ENCODE measurements at places on chromosomes 1 and 21.

- DNase-seq: no peak
These were observed 16.6 kb downstream of the CDKN2C start for GRCh38 chr1:50986653-50987052.

DNA sequence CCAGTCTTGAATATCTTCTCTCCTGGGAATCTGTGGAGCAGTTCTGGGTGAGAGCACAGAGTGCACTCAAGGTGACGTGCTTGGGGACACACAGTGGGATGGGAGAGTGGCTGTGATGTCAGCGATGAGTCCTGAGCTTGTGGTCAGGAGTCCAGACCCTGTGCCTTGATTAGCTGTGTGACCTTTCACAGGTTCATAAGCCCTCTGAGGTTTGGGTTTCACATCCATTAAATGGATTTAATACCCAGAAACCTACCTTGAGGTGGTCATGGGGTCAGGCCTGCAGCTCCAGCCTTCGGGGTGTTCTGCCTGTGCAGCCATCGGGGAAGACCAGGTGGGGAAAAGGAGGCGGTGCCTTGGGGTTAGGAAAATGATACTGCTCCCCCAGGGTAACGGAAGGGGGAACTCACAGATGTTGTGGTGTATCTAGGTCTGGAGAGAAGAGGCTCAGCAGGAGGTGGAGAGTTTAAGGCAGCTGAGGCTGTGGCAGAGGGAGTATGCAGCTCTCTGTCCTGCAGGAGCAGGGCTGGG, 38.5 kb upstream of the ETV3 start:
- DNase-seq: no peak

GRCh38 chr1:163426505-163427251, 104.9 kb downstream of the NUF2 start:
- DNase-seq: no peak

- no peak for DNase-seq
These were observed 42.4 kb downstream of the SLC30A1 start for GRCh38 chr1:211536606-211537005.

- peak; percentile 59 for DNase-seq
These were observed 5.6 kb upstream of the S100A7 start for GRCh38 chr1:153465811-153466636.

DNA sequence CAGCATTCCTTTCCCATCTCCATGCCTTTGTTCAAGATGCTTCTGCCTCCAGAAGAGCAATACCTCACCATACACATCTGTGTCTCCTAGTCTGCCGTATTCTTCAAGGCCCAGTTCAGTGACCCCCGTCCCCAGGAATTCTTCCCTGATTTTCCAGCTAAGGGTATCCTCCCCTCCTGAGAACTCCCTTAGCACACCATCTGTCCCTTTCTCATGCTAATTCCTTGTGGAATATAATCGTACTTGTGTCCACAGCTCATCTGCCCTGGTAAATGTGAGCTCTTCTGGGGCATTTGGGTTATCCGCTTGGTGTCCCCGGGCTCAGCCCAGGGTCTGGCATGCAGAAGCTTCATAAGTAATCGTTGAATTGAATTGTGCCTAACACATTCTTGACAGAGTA, 40.9 kb downstream of the BEND5 start:
- DNase-seq: no peak

DNA sequence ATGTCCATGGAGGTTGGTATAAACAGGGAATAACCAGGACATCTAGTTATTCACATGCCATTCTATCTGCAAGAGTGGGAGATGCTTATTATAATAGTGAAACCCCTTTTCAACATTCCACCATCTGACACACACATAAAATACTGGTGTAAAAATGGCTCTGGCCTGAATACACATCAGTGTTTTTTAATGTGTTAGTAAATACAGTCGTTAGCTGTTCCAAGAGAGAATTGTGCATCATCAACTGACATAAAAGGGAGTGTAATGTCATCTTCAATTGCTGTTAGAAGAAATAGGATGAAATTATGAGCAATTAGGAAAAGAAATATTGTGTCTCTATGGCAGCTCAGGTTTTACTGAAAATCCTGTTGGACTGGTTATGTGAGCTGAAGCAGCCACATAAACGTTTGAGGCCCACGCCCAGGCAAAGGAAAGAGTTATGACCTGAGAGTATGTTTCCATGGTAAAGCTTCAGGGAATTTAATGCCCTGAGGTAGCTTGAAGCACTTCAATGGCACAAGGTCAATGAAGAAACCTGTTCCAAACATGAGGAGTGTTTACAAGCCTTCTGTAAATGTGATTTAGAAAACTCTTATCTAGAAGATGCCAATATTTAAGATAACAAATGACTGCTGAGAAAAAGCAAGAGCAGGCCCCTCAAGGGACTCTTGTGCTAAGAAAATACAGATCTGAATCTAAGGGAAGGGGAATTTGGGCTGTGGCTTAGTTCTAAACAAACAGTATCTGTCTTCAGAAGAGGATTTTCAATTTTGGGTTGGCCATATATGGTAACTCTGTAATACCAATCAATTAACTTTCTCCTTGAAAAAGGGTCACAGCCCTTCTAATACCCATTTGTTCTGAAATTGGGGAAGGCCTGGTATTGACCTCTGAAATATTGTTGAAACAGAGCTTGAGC, 384.3 kb downstream of the SEC16B start:
- peak; percentile 69 for DNase-seq

GRCh38 chr21:45354970-45355369, 50.0 kb upstream of the COL18A1 start:
- no peak for DNase-seq

- no peak for DNase-seq
These were observed 43.5 kb downstream of the GBP6 start for GRCh38 chr1:89407360-89407759.

DNA sequence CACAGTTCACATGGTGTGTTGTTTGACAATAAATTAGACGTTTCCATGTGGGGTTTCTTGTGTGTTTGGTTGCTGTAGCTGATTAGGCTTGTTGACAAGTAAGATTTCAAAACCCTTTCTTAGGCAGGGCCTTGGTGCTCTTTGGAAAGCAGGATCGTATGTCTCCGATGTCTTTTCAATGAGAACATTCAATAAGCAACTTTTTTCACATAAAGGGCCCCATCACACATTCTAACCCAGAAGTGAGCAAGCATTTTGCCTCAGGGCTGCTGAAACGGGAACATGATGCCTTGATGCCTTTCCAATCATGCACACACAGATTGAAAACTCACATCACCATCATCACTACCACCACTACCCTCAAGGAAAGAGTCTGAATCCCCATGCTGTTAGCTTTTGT, 33.1 kb downstream of the LPAR3 start:
- no peak for DNase-seq

- no peak for DNase-seq
These were observed 1.9 kb downstream of the UTP25 start for GRCh38 chr1:209829716-209830115.

DNA sequence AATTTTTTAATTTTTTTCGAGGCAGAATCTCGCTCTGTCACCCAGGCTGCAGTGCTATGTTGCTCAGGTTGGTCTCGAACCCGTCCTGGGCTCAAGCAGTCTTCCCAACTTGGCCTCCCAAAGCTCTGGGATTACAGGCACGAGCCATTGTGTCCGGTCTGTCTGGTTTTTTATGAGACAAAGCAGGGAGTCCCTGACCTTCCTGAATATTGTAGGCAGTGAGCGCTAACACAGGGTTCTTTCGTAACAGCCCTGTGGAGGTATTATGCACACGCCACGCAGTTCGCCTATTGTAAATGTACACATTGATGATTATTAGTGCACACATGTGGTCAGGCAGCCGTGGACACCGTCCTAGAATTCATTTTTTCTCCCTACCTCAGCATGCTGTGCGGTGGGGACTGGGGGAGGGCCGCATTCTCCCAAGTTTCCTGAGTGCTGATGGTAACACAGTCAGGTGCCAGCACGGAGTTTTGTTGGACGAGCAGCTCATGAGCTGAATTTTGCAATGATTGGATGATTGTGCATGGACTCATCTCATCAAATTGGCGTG, 19.6 kb downstream of the SPSB1 start:
- no peak for DNase-seq

DNA sequence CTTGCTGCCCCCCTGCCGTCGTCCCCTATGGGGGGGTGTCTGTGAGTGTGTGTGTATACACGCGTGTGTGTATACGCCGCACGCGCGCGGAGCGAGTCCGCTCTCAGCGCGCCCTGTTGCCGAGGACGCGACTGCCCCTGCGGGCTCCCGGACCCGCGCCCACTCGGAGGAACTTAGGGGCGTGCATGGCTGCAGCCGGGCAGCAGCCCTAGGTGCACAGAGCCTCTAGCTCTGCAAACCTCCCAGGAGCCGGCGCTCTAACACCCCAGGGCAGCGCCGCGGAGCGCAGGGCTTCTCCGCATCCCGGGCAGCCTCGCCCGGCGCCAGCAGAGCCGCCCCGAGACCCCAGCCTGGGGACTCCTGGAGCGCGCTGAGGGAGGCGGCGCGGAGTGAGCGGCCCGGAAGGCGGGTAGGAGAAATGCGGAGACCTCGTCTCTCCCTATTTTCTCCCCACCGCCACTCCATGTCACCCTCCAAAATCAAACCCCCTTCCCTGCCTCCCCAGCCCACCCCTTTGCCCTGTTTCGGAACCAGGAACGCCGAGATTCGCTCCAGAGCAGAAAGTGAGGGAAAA, 574 bp downstream of the ITPKB start:
- no peak for DNase-seq

DNA sequence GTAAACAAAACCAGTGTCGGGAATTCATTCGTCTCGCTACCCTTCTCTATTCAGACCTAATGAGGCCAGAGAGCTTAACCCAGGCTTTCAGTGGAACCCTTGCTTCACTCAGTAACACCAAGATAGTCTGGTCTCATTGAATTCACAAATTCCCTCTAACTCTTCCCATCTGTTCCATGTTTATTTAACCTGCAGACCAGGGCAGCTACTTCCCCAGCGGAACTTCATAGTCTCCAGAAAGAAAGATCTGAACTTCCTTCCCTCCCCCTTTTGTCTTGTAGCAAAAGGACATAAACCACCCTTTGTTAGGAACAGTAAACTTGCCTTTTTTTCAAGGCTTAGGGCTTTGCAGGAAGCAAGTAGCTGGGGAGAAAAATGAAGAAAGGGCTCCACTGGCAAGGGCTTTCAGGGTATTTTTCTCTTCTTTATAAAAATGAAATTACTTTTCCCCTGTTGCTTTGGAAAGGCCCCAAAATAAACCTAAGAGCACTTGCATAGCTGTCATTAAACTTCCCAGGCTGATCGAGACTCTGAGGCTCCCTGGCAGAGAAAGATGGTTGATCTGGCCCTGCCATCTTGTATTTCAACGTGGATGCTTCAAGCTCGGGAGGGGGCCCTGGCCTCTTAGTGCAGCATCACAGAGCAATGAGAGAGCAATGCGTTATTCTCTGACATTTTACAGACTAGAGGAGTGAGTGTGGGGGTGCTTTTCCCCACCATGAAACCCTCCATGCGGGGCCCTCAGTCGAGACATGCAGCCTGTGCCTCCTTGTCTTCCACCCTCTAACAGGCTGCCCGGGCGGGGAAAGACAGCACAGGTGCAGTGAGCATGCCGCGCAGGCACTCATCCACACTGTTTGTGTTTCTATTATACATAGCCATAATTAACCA, 30.0 kb downstream of the MIS18A start:
- DNase-seq: no peak

GRCh38 chr1:31943546-31944184, 5.5 kb upstream of the PTP4A2 start:
- no peak for DNase-seq

DNA sequence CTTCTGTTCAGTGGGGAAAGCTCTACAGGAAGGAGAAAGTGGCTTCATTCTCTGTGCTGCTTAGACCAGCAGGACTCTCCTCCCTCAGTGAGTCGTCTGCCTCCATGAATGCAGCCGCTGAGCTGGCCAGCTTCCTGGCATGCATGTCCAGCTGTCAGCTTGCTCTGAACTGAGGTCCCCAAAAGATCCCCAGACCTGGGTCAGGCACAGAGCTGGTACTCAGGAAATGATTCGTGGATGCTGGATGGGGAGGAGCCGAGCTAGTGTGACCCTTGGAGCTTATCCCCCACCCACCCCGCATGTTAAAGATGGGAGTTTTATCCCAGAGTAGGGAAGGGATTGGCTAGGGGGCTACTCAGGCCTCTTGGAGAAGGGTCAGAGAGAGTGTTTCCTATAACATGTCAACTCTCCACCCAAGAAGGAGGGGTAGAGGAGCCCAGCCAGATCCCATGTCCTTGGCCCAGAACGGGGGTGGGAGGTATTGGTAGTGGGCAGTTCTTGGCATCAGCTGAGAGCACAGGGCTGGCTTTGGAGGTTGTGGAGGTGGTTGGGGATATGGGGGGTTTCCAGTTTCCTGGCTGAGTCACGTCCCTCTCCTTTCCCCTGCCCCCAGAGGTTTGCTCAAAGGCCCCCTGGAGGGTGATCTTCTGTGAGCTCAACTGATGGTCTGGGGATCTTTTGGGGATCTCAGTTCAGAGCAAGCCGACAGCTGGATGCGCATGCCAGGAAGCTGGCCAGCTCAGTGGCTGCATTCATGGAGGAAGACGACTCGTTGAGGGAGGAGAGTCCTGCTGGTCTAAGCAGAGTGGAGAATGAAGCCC, 110.1 kb downstream of the FOXD2 start:
- DNase-seq: no peak

DNA sequence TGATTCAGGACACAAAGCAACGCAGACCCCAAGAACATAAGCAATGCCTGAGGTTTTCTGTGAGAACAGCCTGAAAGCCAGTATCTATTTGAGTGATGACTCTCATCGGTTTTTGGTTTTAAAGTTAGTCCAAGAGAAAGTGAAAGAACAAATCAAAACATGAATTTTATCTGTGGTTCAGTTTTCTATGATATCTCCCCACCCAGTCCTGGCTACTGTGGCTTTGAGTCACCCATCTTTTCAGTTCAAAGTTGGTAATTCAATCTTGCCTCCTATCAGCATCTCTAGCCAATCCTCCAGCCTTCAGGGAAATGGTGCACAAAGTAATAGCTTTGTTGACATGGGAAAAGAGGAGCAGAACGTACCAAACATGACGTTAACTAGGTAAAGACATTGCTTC, 40.5 kb upstream of the KRTAP19-8 start:
- DNase-seq: no peak

GRCh38 chr1:155962599-155963211, 15.6 kb downstream of the ARHGEF2 start:
- peak; percentile 62 for DNase-seq

DNA sequence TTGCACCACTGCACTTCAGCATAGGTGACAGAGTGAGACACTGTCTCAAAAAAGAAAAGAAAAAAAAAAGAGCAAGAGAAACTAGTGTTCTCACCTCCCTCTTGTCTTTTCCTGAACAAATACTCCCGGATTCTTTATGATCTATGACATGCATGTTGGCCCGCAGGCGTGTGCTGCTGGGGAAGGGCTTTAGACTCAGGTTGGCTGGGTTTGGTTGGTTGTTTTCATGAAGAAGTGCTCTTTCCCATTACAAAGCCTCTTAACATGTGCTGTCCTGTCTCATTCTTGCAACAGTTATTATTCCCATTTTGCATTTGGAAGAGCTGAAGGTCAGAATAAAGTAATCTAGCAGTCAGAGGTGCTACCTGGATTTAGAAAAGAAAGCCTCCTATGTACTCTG, 79.5 kb downstream of the TRABD2B start:
- no peak for DNase-seq

- no peak for DNase-seq
These were observed 6.8 kb upstream of the KPNA6 start for GRCh38 chr1:32100807-32101708.

DNA sequence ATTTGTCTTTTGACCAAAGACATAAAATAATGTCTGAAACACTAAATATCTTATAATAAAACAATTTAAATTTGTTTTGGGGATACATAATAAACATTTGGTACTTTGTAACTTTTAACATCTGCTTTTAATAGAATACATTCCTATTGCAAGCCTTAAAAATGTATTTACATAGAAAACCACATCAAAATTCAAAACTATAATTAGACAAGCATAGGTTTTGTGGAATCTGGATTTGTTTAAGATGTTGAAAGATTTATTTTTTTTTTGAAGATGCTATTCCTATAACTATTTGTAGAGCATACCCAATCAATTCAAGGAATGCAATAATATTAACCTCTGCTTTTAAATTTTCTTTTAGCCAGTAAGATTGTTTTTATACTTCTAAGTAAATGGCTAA, 125.7 kb downstream of the FMN2 start:
- DNase-seq: no peak
